ENCODE measurements at places on chromosomes 6 and 20.

DNA sequence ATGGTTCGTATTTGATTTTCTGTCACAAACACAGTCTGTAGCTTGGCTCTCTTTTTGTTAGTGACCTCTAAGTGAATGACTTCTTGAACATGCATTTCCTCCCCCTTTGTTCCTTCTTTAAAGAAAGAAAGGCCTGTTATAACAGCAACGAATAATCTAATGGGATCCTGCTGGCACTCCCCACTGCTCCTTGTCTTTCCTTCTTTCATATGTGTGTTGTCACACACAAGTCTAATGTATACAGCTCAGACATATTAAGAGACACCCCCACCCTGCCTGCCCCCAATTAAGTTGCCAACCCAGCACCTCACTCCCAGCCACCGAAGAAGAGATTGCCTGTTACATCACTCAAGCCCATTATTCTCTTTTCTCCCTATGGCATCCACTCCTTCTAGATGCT is 4.9 kb upstream of the SAMD5 start:
- DNase-seq, result no peak

DNA sequence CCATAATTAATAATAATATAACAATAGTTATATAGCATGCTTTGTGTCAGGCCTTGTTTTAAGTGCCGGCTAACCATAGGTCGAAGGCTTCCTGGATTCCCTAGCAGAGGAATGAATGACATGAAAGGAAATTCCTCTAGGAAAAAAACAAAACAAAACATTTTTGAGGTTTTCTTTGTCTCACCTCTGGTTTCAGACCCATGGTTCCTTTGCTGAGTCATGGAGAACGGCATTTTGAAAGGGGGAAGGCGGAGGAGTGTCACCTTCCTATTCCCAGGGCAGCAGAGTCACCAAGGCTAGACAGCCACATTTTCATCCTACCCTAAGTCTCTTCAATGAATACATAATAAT is 25.3 kb upstream of the CCND3 start:
- DNase-seq, result peak; percentile 56

GRCh38 chr6:16728513-16729182 is 32.6 kb downstream of the ATXN1 start:
- no peak for DNase-seq

- no peak for DNase-seq
These were observed 14.1 kb downstream of the CDYL start for GRCh38 chr6:4790158-4790899.

- DNase-seq, result no peak
These were observed 92.5 kb upstream of the PDE10A start for GRCh38 chr6:165755583-165755982.

- DNase-seq, result no peak
These were observed 200.0 kb downstream of the ZMYND8 start for GRCh38 chr20:47156301-47157137.

GRCh38 chr6:150977281-150977680 is 111.8 kb downstream of the MTHFD1L start:
- DNase-seq, result no peak

DNA sequence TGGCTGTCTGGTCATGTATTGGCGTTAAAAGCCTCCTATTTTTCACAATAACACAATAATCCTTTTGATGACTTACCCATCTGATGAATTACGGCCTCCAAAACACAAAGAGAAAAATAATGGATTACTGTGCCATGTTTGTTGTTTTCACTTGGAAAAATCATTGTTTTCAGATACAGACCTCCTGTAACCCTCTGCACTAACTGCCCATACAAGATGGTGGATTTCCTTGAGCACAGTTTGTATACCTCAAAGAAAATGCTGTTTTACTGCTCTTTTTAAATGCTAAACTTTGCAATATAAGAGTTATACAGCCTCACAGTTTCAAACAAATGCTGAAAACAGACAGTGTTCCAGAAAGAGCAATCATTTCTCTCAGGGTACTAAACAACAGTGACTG is 61.0 kb downstream of the SMLR1 start:
- no peak for DNase-seq

- peak; percentile 81 for DNase-seq
These were observed 88.8 kb upstream of the NFATC2 start for GRCh38 chr20:51631011-51631950.

GRCh38 chr20:37423545-37423944 is 77.6 kb downstream of the SRC start:
- no peak for DNase-seq

DNA sequence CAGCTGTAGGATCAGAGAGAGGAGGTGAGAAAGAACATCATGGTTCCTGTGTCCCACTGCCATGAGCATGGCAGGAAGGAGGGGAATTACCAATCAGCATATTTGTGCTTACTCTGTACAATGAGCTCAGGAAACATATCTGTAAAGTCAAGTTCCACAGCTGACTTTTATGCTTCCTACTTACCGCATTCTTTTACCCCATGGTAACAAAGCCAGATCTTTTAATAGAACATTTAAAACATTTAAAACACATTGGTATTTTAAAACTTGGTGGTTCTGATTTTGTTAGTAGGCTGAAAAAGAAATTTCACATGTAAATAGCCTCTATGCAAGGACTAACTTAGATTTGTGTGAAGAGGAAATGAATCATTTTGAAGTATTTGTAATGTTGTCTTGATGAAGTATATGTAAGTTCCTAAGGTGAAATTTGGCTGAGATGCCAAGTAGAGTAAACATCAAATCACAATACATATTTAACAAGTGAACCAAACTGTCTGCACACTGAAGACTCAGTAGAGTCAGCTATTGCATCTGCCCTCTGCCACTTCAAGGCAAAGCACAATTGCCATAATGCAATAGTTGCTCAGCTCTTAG is 114.7 kb downstream of the GJA10 start:
- DNase-seq, result no peak

DNA sequence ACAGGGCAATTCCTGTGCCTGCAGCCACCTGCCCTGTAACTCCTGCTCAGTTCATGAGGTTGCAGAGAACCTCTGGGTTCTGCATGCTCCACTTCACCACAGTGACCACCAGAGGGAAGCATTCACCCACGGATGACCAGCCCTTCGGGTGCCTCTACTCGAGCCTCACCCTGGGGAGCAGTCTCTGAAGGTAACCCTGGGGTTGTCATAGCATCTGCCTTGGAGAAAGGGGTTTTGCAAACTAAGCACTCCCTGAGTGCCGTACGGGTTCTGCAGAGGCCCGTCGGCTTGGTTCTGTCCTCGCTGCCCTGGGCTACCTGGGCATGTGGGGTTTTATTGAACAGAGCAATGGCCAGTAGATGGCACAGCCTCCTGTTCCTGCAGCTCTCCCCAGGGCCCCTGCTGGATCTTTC is 10.2 kb upstream of the CST5 start:
- DNase-seq, result peak; percentile 28

- DNase-seq, result no peak
These were observed 39.2 kb upstream of the MMS22L start for GRCh38 chr6:97322226-97322625.

DNA sequence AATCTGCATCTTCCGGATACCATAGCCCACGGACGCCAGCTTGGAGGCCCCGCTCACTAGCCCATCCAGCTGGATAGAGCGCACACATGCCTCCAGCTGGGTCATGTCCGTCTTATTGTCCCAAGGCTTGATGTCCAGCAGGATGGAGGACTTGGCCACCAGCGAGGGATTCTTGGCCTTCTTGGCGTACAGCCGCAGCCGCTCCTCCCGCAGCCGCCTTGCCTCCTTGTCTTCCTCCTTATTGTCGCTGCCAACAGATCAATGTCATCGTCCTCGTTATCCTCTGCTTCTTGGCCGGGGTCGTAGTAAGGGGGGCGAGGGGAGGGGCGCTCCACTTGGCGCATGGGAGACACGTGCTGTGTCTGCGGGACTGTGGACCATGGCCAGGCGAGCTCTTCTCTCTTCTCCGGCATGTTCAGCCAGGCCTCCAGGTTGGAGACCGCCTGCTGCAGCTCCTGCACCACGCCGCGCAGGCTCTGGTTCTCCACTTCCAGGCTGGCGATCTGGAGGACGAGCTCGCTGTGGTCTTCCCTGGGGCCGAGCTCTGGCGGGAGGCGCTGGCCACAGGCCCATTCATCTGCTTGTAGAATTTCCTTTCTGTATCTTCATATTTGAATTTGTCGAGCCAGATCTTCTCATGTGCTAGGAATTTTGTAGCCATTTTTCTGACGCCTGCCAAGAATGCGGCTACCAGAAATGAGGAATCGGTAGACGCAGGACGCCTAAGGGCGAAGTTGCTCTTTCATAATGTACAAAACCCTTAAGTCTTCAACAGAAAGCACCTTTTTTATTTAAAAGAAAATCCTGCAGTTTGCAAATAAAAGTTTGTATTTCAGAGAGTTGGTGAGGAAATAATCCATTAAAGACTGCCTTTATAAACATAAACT is 60.1 kb upstream of the PTPRK start:
- no peak for DNase-seq

DNA sequence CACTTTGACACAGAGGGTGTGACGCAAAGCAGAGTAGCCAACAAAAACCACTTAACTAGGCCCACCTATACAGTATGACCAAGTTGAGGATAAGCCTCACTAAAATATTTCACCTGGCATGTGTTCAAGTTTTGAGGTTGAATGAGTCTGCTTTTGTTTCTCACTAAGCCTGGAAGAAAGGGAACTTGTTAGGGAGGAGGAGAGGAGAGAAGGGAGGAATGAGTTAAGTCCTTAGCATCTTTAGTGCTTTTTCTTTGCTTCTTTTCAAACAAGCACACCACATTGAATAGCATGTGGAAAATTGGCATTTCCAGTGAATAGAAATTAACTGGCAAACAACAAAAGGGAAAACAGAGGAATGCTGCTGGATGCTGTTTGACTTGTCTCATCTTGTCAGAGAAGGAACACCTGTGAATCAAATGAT is 461.9 kb downstream of the GJA1 start:
- no peak for DNase-seq

- no peak for DNase-seq
These were observed 349.3 kb downstream of the SOX4 start for GRCh38 chr6:21942897-21943296.

- no peak for DNase-seq
These were observed 17.4 kb downstream of the PRPH2 start for GRCh38 chr6:42704937-42705374.
